Activated CD8-positive, alpha-beta T cell treated with anti-CD3 and anti-CD28 coated beads for 36 hours (primary cell): ENCODE measurements at places on chromosomes 7 and 10. TPM values are rescaled to one million over a fixed set of nuclear protein-coding genes. Genes with fewer than 3 reads are reported as not detected.

- no peak for DNase-seq
- no peak overlapping the region for H3K27ac ChIP-seq
- H3K36me3 ChIP-seq: peaks cover 33% of the 10 kb centered on the region
Observed at GRCh38 chr7:112821345-112821744, 31.2 kb upstream of the TMEM168 start.

The SLC18A3 gene
- not detected for total RNA-seq

DNA sequence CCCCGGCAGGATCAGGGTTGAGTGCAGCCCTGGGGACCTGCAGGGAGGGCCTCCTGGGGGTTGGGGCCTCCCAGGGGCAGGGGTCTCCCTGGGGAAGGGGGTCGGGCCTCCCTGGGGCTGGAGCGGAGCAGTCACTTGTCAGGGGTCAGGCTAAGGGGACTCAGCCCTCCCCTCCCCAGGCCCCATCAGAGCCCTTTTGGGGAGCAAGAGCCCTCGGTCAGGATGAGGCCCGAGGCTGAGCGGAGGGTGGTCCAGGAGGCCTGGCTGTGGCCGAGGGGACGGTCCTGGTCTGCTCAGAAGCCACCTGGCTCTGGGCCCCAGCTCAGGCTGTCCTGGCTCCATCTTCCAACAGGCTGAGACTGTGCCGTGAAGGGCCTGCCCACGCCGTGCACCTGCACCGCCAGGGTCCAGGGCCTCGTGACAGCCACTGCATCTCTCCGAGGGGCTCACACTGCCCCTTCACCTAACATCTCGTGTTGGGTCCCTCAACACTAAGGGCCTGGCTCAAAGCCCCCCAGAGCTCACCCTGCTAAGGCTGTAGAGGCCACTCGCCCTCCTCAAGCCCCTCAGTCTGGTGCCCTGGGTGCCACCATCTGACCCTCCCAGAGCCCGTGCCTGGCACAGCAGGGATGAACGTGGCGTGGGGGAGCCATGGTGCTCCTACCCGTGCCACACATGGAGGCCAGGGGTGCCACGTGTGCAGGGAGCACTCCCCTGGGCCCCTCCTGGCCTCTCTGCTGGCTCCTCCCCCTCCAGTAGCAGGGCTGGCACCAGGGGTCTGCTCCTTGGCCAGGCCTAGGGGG is 12.9 kb downstream of the BHLHA15 start:
- H3K27ac ChIP-seq: no peak overlapping the region
- no peaks in the 10 kb centered on the region for H3K27me3 ChIP-seq
- no peak overlapping the region for H3K4me3 ChIP-seq
- H3K4me1 ChIP-seq: peaks cover 4% of the 10 kb centered on the region
- peaks cover 7% of the 10 kb centered on the region for H3K36me3 ChIP-seq

DNA sequence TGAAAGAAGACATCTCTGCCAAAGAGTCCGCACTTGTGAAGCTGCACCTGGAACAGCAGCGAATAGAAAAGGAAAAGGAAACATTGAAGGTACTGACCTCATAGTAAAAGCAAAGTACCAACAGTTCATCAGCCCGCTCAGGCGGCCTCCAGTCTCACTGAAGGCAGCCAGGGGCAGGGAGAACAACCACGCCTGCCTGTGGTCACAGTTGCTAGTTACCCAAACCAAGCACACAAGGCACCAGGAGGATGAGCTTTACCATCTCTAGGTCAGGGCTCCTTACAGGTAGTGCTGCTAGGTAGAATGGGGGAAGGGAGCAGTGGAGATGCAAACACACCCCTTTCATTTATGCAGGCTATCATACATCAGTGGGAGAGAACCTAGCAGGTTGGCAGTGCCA is 39.8 kb downstream of the CFAP58 start:
- H3K27ac ChIP-seq: no peak overlapping the region
- H3K4me1 ChIP-seq: peaks cover 8% of the 10 kb centered on the region
- no peaks in the 10 kb centered on the region for H3K36me3 ChIP-seq
- DNase-seq: no peak
- peaks cover 13% of the 10 kb centered on the region for H3K27me3 ChIP-seq
- H3K4me3 ChIP-seq: no peak overlapping the region

- H3K4me1 ChIP-seq: peaks cover 13% of the 10 kb centered on the region
- DNase-seq: no peak
- no peak overlapping the region for H3K27ac ChIP-seq
Observed at GRCh38 chr10:11425296-11425610, 186.2 kb downstream of the USP6NL start.

The IRF5 gene
- 6.5 TPM for total RNA-seq

DNA sequence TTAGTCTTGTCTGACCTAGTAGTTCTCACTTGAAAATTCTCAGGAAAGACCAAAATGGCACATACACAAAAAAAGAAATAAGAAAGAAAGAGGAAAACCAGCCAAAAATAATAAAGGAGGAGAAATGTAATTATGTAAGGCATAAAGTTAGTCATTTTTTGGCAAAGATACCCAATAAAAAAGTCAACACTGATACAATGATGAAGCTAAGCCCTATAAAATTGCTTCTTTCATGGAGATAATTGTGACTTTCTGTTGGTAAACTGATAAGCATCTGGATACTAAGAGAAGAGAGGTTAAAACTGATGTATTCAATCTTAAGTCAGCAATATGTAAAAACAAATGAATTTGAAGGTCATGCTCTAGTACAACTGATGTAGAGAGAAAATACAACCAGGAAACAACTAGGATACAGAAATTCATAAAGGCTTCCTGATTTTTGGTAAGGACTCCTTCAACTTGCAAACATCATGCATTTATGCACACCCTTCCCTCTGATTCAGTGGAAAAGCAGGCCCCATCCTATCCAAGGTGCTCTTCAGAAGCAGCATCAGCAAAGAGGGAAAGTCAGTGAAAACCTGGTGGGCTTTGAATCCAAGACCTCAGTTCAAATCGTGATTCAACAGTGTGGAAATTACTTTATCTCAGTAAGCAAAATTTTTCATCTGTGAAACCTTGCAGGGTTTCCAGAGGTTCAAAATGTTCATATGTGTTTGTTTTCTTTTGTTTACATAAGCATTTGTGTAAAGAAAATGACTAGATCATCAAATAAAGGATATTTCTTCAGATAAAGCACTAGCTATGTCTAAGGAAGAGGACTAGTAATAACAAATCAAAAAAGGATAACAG is 32.6 kb downstream of the IMMP2L start:
- H3K27me3 ChIP-seq: no peaks in the 10 kb centered on the region
- H3K27ac ChIP-seq: no peak overlapping the region
- H3K4me1 ChIP-seq: peaks cover 36% of the 10 kb centered on the region
- peaks cover 20% of the 10 kb centered on the region for H3K36me3 ChIP-seq

DNA sequence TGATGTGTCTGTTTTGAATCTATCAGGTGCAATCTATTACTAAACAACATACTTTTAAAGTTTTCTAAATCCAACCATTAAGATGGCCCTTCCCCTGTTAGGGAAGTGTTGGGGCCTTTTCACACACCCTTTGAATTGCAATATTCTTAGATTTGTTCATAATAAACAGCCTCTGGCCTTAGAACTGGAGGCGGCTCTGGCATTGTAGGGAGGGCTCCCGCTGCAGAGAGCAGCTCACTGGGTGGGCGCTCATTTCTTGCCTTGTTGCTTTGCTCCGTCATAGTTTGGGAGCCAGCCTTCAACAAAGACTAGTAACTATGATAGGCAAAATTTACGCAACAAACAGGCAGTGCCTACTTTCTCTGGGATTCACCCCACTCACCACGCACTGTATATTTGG is 4.2 kb upstream of the HOXA10 start:
- no peak for DNase-seq
- peaks cover 70% of the 10 kb centered on the region for H3K27me3 ChIP-seq
- peaks cover 6% of the 10 kb centered on the region for H3K4me1 ChIP-seq
- H3K36me3 ChIP-seq: no peaks in the 10 kb centered on the region
- no peak overlapping the region for H3K27ac ChIP-seq

The ARF5 gene
- total RNA-seq: 114 TPM

The GRB10 gene
- 6.9 TPM for total RNA-seq

- H3K4me3 ChIP-seq: peak overlapping the region; percentile 10
- peaks cover 85% of the 10 kb centered on the region for H3K27me3 ChIP-seq
- H3K4me1 ChIP-seq: peaks cover 24% of the 10 kb centered on the region
- no peak for DNase-seq
- H3K27ac ChIP-seq: no peak overlapping the region
Observed at GRCh38 chr7:27193335-27194001, 6.4 kb downstream of the HOXA13 start.

The EPHB4 gene
- 5.8 TPM for total RNA-seq

DNA sequence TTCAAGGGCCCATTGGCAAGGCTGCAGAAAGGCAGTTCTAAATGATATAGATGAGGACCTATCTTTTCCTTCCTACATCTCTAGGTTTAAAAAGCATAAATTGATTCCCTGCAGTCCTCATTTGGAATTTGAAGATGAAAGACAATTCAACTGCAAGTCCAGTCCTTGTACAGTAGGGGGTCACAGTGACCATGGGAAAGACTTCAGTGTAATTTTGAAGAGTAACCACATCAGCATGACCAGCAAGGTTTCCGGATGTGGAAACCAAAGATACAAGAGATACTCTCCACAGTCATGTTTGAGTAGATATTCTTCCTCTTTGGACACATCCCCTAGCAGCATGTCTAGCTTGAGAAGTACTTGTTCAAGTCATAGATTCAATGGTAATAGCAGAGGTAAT is 539.3 kb upstream of the TEX47 start:
- H3K36me3 ChIP-seq: no peaks in the 10 kb centered on the region
- DNase-seq: no peak
- H3K27me3 ChIP-seq: no peaks in the 10 kb centered on the region
- peaks cover 2% of the 10 kb centered on the region for H3K4me1 ChIP-seq

DNA sequence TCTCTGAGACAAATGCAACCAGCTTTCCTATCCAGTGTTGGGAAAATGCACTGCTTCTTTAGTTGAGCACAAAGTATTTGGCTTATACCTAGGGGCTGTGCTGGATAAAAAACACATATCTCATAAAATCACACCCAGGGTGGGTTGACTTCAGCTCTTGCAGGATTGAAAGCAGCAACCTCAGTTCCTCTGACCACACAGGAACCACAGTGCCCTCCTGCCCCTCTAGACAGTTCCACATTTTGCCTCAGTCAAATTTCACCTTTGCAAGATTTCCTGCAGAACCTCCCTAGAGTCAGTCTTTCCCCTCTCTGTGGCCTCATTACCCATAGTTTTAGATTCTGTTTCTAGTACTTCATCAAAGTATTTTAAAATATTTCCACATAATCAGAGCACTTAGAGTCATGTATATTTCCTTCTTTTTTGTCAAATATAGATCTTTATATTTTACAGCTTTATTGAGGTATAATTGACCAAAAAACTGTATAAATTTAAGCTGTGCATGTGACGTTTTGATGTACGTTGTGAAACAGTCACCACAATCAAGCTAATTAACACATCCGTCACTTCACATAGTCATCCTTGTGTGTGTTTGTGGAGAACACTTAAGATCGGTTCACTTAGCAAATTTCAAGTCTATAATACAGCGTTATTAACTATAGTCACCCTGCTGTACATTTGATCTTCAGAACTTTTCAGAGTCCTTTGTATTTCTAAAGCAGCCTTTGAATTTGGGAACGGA is 37.0 kb upstream of the EGR2 start:
- H3K4me3 ChIP-seq: peak overlapping the region; percentile 51
- DNase-seq: peak; percentile 89
- no peaks in the 10 kb centered on the region for H3K36me3 ChIP-seq
- peaks cover 10% of the 10 kb centered on the region for H3K27me3 ChIP-seq
- H3K4me1 ChIP-seq: peaks cover 69% of the 10 kb centered on the region

- H3K4me1 ChIP-seq: peaks cover 28% of the 10 kb centered on the region
- peak overlapping the region; percentile 92 for H3K4me3 ChIP-seq
- H3K36me3 ChIP-seq: peaks cover 16% of the 10 kb centered on the region
- no peaks in the 10 kb centered on the region for H3K27me3 ChIP-seq
- peak overlapping the region; percentile 93 for H3K27ac ChIP-seq
Observed at GRCh38 chr10:42783181-42783549, 570 bp downstream of the BMS1 start.

DNA sequence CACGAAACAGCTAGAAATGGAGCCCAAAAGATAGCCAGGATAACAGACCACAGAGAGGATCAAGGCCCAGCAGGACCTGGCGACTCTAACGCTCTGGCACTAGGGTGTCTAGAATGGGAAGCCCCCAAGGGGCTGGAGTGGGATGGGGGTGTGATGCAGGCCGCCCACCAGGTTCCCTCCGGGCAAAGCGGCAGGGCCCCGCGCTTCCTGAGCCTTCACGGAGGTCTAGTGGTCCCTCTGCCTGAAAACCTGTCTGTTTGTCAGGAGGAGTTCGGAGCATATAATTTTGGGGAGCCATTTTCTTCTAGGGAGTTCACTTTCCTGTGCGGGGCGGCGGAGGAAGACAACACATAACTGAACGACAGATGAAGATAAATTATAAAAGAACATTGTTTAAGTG is 48.2 kb upstream of the FXYD4 start:
- DNase-seq: no peak
- peaks cover 14% of the 10 kb centered on the region for H3K27me3 ChIP-seq
- peaks cover 10% of the 10 kb centered on the region for H3K4me1 ChIP-seq
- no peak overlapping the region for H3K27ac ChIP-seq

The PRLHR gene
- total RNA-seq: not detected

The MACC1 gene
- total RNA-seq: 0.14 TPM
